ENCODE measurements at places on chromosomes 4 and X. TPM values are rescaled to one million over a fixed set of nuclear protein-coding genes. Genes with fewer than 3 reads are reported as not detected.

BST1 gene
- 9.5 TPM for total RNA-seq

EFHC2 gene
- total RNA-seq: 0.83 TPM

KLHL34 gene
- not detected for total RNA-seq

MAGEB18 gene
- not detected for total RNA-seq

CACNA1F gene
- total RNA-seq: not detected

DMRTC1B gene
- total RNA-seq: not detected

CITED1 gene
- total RNA-seq: not detected

CCDC120 gene
- 2.5 TPM for total RNA-seq

Data from cardiac ventricle fibroblast (primary cell).